ENCODE measurements at places on chromosomes 6 and 20. TPM values are rescaled to one million over a fixed set of nuclear protein-coding genes. Genes with fewer than 3 reads are reported as not detected.

GRCh38 chr6:113416170-113416569, 441.0 kb upstream of the MARCKS start:
- no peak for DNase-seq

DNA sequence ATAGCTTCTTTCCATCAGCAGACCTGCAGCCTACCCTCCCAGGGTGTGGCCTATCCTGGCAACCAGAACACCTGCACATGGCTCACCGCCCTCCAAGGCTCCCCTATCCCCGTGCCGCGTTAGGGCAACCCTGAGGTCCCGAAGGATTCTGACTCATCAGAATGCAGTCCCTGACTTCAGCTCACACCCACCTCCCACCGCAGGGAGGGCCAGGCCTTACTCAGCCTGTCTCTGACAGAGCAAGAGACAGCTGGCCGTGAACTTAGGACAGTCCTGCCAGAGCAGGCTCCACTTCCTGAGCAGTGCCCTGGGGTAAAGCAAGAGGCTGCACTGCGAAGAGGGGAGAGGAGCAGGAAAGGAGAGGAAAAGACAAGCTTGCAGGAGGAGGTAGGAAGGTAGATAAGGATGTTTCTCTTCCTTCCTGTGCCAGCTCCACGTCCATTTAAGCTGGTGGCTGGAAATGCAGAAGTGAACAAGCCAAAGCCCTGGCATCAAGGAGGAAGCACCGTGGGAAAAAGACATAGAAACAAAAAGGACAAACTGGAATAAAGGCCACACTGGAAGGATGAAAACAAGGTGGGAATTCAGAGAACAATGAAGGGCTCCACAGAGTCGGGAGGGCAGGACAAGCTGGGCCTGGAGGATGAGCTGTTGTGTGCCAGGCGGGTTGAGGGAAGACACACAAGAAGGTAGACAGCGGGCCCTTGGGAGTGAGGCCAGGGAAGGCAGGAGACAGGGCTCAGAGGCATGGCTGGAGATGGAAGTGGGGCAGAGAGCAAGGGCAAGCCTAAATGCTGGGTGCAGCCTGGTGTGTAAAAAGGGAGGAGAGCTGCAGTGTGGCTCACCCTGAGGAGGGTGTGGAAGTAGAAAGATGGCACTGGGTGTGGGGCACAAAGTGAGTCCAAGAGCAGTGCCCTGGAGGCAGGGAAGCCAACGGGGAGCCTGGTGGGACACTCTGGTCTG, 102.7 kb downstream of the SLC23A2 start:
- DNase-seq: peak; percentile 94

The APCDD1L gene
- 16.5 TPM for total RNA-seq

DNA sequence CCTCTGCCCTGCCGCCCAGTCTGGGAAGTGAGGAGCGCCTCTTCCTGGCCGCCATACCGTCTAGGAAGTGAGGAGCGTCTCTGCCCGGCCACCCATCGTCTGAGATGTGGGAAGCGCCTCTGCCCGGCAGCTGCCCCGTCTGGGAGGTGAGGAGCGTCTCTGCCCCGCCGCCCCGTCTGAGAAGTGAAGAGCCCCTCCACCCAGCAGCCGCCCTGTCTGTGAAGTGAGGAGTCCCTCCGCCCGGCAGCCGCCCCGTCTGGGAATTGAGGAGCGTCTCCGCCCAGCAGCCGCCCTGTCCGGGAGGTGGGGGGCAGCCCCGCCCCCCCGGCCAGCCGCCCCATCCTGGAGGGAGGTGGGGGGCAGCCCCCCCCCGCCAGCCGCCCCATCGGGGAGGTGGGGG, 27.8 kb downstream of the SNHG17 start:
- no peak for DNase-seq

DNA sequence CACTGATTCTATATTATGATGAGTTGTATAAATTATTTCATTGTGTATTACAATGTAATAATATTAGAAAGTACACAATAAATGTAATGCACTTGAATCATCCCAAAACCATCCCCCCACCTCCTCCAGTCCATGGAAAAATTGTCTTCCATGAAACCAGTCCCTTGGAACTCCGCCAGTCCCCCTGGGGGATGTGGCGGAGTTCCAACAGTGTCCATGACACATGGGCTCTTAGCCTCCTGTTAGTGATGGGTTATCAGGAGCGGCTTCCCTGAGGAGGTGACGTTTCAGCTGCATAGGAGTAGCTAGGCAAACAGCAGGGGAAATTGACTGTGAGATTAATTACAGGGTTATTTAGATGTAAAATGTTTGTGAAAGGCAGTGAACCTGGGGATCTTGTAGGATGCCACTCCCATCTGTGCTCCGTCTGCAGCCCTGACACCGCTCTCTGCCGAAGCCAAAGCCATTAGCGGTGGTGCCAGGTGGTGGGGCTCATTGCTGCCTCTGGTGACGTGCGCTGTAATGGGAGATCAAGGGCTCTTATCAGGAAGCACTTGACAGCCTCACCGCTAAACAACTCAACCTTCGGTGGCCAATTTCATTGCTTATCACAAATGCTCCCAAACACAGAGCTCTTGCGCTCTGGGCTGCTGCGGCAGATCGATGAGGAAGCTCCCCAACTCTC, 81.6 kb upstream of the MC3R start:
- DNase-seq: no peak

GRCh38 chr6:54404791-54405190, 96.5 kb downstream of the TINAG start:
- no peak for DNase-seq

The SOD2 gene
- total RNA-seq: 294 TPM

The RIMS1 gene
- 8.3 TPM for total RNA-seq

DNA sequence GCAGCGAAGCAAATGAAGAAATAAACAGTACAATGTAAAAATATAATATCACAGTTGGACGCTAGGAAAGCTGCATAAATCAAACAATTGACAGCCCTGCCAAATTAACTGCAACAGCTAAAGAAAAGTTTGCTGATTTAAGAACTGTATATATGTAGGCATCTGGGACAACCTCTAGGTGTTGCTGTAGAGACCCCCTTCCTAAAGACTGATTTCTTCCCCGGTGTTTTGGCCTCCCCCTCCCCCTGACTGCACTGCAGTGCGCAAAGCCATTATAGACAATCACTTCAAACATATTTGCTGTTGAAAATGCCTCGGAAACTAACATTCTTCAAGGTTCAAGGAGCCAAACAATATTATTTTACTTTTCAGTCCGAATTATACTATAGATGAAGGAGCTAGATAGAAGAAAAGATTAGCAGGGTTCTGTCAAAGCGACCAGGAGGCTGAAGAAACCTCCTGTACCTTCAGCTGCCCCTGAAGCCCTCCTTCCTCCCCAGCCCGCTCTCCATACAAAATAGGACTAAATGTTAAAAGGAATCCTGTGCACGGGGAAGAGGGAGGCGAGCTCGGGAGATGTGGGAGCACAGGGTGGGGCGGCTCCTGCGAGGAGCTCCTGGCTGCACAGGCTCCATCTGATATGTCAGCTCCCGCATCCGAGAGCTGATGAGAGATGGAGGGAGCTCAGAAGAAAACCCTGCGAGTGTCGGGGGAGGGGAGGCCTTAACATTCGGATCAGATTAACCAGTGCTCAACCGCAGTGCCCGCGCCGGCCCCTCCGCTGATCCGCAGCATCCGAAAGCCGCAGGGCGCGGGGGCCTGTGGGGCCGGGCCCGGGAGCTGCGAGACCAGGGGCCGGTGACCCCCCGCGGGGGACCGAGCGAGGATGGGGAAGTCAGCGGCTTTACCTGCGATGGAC, 822 bp downstream of the ELOVL4 start:
- DNase-seq: peak; percentile 80

All from osteoblast (primary cell).